ENCODE measurements at places on chromosomes 6 and 20.
A peak's percentile ranks its signal among the peaks of the same experiment; 100 is the strongest.

DNA sequence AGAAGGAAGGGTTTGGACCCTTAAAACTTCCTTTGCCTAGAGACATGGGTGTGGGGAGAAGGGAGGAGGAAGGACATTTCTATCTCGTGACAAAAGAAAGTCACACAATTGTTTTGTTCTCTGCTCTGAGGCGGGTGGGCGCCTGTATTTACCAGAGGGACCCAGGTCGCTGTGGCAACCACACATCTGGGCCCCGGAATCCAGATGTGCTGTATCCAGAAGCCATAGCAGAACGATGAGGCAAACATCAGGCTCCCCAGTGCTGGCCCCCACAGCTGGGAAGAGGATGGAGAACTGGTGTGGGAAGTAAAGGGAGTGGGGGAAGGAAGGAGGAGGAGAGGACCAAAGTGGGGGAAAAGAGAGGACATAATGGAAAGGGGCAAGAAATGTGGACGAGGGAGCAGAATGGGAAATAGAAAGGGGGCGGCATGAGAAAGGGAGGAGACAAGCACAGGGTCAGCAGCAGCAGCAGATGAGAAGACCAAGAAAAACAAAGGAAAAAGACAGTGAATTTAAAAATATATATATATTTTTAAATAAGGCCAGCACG, 3.4 kb upstream of the TNXB start:
- no peak for DNase-seq

- DNase-seq, result no peak
These were observed 3.6 kb downstream of the SOX4 start for GRCh38 chr6:21596949-21597682.

- no peak for DNase-seq
These were observed 72.1 kb downstream of the MAP3K5 start for GRCh38 chr6:136720045-136720770.

DNA sequence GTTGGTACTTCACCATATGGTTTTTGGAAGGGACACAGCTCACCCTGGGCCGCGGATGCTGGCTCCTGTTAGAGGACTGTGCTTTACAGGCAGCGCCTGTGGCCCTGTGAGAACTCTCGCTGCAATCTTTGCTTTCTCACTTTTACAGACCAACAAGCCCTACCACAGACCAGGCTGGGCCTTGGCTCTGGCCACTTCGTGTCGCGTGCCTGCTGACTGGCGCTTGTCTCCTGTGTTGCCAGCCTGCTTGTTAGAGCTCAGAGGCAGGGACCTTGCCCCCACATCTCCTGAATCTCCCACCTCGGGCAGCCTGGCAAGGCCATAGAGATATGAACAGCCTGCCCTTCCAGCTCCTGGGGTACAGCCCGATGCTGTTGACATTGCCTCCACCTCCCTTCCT, 56.1 kb downstream of the SYNJ2 start:
- DNase-seq, result no peak

DNA sequence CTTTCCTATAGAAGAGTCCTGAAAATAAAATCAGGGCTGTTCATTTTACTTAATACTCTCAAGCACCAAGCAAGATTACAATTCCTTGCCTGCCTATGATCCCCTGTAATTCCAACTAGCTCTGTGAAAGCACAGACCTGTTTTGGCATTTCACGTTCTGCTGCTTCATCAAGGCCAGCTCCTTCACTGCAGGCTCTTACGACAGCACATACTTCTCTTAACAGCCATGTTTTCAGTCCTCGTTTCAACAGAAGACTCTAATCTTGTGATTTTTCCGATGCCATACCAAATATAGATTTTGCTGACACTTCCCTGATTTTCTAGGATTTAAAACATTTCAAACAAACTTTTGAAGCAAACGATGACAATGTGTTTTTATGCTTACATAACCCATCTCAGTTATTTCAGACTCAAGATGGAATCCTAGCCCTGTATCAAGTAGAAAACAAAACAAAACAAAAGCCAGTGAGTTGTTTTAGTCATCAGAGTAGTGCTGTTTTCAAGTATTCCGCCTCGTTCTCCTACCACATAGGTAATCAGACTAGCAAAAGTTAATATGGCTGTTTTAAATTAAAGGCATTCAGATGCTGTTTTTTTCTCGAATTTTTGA, 616.5 kb upstream of the CITED2 start:
- no peak for DNase-seq

- no peak for DNase-seq
These were observed 27.6 kb upstream of the BMP7 start for GRCh38 chr20:57293995-57294394.

DNA sequence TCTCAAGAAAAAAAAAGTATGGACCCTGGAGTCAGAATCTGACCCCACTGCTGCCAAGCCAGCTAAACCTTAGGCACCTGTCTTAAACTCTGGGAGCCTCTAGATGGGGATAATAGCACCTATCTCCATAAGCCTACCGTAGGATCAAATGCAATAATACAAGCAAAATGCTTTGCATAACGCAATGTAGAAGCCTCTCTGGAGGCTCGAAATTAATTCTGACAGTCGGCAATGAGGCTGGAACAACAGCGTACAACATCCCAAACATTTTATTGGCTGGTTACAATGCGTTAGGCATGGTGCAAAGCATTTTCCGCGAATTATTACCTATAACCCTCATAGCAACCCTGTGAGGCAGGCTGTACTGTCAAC, 521 bp downstream of the CDK5RAP1 start:
- DNase-seq, result no peak

- DNase-seq, result no peak
These were observed 8.4 kb downstream of the ENTPD6 start for GRCh38 chr20:25203871-25204320.

DNA sequence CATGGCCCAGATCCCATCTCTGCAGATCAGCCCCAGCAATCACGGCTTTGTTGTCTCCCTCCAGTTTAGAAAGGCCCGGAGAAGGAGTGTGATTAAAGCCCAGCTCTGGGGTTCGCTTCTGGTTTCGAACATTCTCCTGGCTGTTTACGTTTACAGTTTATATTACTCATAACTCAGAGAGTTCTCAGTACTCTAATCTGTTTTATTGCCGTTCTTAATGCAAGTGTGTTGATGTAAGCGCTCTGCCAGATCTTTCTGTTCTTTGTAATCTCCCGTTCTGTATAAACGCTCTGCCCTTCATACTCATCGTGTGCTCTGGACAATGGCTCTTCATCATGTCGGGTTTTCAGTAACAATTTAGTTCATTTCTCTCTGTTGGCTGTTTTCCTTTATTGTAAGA, 118.0 kb upstream of the PRND start:
- DNase-seq, result no peak

DNA sequence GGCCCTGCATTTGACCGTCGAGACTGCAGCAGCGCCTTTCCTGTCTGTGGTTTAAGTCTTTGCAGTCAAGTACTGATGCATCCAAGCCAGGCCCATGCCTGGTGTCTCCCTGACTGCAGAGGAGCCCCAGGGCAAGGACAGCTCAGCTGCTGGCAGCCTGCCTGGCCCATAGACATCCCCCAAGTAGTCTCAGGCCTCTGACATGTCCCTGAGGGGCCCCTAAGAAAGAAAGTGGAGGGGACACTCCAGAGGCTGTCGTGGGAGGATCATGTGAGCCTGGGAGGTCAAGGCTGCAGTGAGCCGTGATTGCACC, 18.0 kb downstream of the HRH3 start:
- DNase-seq, result no peak

DNA sequence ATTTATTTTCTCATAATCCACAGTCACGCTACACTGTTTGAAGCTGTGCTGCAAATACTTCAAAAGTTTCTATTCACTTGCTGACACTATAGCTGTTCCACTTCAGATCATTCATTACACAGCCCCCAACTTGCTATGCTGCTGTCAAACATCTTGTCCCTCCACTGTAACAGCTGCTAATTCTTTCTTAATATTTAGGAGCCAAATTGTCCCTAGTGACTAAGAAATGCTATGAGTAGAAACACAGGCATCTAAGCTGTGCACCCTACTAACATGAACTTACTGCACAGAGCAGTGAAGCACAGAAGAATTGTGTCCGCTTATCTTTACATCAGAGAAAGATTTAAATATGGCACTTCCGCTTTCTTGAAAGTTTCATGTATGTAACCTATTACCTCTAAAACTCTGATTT, 91.3 kb downstream of the PDE10A start:
- DNase-seq, result no peak

DNA sequence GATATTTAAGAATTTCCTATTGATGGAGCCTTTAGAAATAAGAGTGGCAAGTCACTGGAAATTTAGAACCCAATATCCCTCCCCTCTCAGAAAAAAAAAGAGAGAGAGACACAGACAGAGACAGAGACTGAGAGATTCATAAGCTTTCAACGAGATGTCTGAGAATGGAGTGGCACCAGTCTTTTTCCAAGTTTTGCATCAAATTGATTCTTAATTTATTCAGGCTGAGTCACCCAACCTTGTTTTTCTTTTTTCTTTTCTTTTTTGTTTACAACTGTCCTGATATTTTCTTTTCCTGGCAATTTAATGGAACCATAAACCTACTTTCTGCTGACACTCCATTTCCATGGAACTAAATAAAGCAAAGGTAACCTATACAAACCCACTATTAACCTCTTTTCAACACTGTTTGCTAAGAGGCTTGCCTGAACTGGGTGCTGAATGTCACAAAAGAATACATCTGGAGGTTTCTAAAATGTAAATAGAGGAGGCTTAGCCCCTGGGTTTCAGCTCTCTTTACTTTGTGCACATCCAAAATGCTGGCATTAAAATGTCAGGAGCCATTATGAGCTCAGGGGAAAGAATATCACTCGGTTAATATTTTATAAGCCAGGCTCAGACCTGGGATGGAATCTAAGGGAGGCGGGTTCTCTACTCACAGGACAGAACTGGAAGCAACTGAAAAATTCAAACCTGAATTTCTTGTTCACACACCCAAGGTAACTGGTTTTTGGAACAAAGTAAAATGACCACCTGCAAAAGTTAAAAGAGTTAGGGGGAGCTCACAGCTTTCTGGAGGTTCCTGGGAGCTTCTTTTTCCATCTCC, 100.8 kb downstream of the BFSP1 start:
- no peak for DNase-seq

DNA sequence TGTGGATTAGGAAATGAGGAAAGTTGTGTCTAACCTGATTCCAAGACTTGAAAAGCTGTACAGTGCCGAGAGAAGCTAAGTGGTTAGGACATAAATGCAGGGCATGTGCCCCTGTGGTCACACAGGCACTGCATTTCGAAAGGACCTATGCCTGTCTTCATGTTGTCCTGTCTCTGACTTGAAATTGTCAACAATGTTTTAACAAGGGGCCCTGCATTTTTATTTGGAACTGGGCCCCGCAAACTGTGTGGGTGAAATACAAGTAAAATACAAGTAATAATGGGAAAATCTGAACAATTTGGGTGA, 38.8 kb downstream of the MRS2 start:
- peak; percentile 10 for DNase-seq

DNA sequence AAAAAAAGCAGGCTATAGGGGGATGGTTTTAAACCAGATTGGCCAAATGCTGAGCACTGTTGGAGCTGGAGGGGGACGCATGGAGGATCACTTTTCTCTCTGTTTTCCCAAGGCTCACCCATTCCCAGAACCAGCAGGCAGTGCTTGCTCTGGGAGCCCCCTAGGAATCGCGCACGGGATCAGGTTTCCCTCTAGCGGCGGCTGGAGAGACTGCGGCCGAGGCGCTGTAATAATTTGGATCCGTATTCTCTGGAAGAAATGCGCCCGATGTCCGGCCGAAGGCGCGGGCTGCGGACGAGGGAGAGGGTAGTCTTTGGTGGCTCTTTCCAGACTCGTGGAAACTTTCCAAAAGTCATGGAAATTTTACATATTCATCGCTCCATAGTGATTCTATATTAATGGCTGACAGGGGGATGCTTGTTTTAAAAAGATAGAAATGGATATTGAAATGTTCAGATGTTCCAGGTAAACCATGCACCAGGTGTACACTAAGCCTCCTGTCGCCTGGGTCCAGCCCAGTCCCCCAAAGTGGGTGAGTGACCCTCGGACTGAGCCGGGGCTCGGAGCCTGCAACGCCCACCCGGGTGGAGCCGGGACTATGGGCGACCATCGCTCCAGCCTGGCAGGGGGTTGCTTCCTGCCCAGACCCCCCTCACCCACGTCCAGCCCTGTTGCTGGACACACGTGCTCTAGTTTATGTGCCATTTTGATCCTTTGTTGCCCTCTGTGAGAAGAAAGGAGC, 78.7 kb upstream of the PHACTR3 start:
- DNase-seq, result peak; percentile 69

DNA sequence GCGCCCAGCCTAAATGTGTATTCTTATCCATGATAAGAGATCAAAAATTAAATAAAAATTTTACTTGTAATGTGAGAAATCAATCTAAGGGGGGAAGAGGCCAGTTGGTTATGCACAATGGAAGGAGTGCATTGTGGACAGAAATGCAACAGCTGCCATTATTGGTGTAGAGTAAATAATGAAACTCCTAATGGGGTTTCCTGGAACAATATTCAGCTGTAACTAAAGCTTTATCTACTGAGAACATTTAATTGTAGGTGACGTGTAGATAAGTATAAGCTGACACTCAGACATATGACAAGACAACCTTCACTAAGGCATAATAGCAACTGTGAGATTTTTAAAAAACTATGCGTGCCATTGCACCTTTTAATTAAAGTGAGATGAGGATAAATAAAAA, 71.4 kb downstream of the CEP57L1 start:
- DNase-seq, result no peak

GRCh38 chr6:73614802-73615201, 39.0 kb downstream of the SLC17A5 start:
- no peak for DNase-seq

- DNase-seq, result no peak
These were observed 4.6 kb upstream of the GUCA1B start for GRCh38 chr6:42199106-42199981.

DNA sequence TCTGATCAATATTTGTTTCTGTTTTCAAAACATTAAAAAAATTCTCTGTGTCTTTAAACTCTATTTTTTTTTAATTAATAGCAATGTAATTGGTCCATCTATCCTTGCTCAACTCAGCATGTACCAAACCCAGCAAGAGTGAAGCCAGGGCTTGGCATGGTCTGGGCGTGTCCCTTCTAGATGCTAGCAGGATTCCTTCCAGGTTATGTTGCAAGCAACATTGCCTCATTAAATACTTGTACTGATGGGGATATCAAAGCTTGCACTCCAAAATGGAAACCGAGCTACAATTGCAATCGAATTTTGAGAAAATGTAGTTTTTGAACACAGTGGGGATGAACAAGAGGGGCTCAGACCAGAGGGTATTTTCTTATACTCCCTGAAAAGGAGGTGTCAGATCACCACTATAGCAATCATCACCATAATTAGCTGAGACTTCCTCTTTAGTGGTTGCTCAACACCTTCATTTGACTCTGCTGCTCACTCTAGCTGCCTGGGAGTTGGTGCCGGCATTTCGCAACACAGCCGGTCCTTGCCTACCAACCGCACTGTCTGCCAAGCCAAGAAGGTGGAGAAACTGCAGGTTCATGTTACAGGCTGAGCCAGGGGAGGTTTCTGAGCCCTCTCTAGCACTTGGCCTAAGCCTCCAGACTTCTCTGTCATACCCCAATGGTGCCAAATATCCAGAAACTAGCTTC, 67.8 kb upstream of the RALGAPA2 start:
- no peak for DNase-seq
